ENCODE measurements at places on chromosomes 12 and 14.

DNA sequence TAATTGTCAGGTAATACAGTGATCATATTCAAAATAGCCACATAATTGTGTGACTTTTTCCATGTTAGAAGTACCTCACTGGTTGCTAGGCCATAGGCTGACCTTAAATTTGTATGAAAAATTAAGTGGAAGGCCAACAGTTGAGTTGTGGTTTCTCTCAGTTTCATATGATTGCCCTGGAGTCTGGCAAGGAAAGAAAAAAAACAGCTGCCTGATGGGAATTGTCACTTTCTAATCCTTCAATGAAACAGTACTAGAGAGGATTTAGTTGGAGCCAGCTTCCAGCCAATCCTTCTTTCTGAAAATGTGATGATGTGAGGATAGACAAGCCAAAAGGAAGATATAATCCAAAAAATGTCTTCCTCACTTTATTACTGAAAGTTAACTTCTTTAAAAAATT is 113.6 kb downstream of the ALX1 start:
- H3K27me3 ChIP-seq = no peaks in the 10 kb centered on the region
- H3K4me3 ChIP-seq = no peak overlapping the region
- no peaks in the 10 kb centered on the region for H3K36me3 ChIP-seq
- H3K4me1 ChIP-seq = peaks cover 8% of the 10 kb centered on the region
- H3K27ac ChIP-seq = no peak overlapping the region

DNA sequence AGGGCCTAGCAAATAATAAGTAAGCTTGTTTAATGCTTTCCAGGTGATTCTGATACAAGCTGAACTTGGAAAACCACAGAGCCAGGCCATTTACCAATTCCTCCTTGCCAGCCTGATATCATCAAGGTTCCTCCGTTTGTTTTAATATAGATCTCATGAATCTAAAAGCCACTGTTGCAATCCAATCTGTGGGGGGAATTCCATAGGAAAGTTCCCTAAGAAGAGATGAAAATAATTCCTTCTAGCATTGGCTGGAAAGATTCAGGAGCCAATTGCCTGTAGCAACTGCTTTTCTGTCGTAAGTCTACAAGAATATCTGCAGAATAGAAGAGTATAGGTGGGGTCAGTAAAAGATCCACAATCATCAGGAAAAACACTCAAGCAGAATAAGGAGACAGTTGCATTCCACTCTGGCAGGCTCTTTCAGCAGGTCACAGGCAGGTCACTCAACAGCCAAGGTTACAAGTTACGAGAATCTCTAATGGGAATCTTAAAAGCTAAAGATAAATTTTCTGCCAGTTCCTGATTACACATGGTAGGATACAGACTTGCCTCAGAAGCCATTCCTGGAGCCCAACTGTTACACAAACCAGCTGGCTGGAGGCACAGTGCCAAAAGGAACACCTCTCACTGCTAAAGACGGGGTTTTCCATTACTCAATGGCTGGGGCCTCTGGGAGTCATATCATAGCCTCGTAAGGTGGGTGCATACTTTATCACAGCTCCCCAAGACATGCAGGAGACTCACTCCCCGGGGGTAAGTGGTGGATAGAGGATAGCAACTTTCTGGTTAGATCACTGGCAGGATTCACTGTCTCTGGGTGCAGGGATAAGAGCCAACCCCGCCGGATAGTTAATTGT is 43.6 kb downstream of the FGD6 start:
- no peaks in the 10 kb centered on the region for H3K27me3 ChIP-seq
- 0 out of 2 replicates have a peak, but pooled peaks cover 10% of the 10 kb centered on the region for H3K4me1 ChIP-seq
- no peak overlapping the region for H3K4me3 ChIP-seq
- H3K27ac ChIP-seq = no peak overlapping the region
- no peak for DNase-seq
- H3K36me3 ChIP-seq = 0 out of 2 replicates have a peak, but pooled peaks cover 3% of the 10 kb centered on the region

- H3K27me3 ChIP-seq = no peaks in the 10 kb centered on the region
- no peak for DNase-seq
- no peak overlapping the region for H3K27ac ChIP-seq
Observed at GRCh38 chr12:15194456-15195368, 26.5 kb downstream of the RERG start.

GRCh38 chr14:26835979-26836570 is 238.2 kb upstream of the NOVA1 start:
- H3K27ac ChIP-seq = no peak overlapping the region

DNA sequence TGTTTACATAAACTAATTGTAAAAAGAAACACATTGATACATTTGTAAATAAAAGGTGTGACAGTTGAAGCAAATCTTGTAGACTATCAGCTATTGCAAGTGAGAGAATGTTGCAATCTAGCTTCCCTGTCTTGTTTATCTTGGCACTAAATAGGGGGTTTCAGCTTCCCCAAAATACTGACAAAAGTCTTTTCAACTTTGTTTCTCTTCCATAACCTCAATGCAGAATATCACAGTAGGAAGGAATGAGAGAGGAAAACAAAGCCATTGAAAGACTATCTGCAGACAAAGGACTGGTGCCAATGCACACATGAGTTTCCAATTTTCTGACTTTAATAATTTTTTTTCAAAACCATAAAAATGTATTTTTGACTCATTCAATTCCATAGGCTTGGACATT is 886.2 kb upstream of the MGAT4C start:
- DNase-seq = no peak
- H3K4me3 ChIP-seq = no peak overlapping the region
- no peaks in the 10 kb centered on the region for H3K36me3 ChIP-seq

Measured in GM23338 (cell line).